Bronchial epithelial cell (primary cell): ENCODE measurements at places on chromosomes 11 and 22. TPM values are rescaled to one million over a fixed set of nuclear protein-coding genes. Genes with fewer than 3 reads are reported as not detected.

Gene OR2AT4
- under 0.01 TPM in 1 of 2 replicates, not detected in the other for total RNA-seq

Gene PANX3
- total RNA-seq, result not detected in 2 replicates

Gene SAA2
- total RNA-seq, result 1.9 TPM in 1 of 2 replicates, not detected in the other

Gene TP53AIP1
- total RNA-seq, result 1.3 and 4.6 TPM in 2 replicates

Gene PLA2G6
- total RNA-seq, result 7.9 and 9.6 TPM in 2 replicates

Gene PATL1
- total RNA-seq, result 3.7 and 5.6 TPM in 2 replicates

Gene OR51B4
- total RNA-seq, result not detected in 2 replicates

Gene OR52E4
- not detected in 2 replicates for total RNA-seq

Gene GLYAT
- total RNA-seq, result not detected in 2 replicates

Gene OOSP3
- total RNA-seq, result not detected in 2 replicates

DNA sequence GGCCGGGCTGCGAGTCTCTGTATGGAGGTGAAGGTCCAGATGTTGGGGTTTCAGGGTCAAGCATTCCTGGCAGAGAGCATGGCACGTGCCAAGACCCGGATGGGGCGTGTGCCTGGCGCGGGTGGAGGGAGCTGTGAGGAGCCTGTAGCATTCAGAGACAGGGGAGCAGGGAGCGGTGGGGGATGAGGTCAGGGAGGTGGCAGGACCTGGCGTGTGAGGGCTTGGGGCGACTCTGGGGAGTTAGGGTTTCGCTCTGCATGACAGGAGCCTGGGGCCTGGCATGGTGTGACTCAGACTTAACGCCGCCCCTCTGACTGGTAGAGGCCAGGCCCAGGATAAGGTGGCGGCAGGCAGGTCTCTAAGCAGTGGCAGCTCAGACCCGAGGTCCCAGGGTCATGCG lies 103.0 kb downstream of the KCNQ1 start:
- no peak for DNase-seq

DNA sequence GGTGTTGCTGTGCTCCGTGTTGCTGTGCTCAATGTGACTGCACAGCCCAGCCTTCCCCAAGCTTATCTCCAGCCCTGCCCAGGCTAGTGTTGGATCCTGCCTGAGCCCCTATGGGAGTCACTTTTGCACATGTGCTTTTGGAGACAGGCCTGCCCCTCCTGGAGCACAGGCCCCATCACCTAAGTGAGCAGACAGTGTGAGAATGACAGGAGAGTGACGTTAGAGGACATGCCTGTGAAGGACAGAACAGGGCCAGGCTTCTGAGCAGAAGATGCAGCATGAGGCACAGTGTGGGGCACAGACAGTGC lies 36.6 kb upstream of the SUSD2 start:
- no peak for DNase-seq

DNA sequence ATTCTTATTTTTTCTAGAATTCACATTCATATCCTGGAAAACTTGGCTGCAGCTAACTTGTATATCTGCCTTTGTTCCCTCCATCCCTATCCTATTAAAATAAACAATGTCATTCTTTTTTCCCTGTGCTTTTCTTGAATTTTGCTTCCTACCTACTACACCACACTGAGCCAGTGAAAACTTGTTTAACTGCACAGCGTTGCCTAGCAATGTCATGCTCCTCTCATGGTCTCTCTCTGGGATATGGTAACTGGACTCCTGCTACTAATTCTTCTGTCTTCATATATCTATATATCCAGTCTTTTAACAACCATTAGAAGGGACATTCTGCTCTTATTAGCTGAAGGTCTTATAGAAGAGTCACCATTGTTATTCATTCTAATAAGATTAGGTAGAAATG lies 434.4 kb downstream of the METTL15 start:
- no peak for DNase-seq

- no peak for DNase-seq
Observed at GRCh38 chr11:109784536-109784935, 308.7 kb upstream of the ZC3H12C start.

- DNase-seq, result peak; percentile 49
Observed at GRCh38 chr11:112255067-112255720, 5.5 kb downstream of the PLET1 start.

DNA sequence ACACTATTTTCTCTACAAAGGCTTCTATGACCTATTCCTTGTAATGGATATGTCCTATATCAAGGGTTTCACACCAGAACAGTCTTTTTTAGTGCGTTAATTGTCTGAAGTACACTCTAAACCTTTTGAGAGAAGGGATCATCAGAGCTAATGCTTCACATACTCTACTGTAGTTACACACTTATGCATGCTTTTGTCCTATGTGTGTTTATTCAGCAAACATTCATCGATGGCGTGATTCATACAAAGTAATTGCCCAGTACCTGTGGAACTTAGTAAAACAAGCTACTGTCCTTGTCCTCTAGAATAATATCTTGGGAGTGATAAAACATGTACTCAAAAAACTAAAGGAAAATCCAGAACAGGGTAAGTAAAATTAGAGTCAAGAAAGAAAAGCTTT lies 139.2 kb downstream of the GUCY1A2 start:
- peak; percentile 32 for DNase-seq

DNA sequence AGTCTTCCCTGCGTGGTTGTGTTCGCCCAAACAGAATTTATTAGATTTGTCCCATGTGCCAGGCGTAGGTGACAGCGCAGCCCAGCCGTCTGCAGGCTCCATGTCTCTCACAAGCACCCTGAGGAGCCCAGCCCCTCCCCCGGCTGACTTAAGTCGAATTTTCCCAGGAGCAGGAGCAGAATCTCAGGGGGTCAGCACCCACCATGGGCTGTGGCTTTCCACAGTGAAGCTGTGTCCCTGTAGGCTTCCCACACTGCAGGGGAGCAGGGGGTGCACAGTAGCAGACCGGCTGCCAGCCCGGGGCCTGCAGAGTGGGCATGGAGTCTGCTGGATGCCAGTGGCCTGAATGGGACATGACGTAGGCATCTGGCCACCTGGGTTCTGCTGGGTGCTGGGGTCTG lies 16.0 kb downstream of the PARVG start:
- no peak for DNase-seq

- DNase-seq, result peak; percentile 83
Observed at GRCh38 chr11:86101493-86101892, 32.6 kb upstream of the PICALM start.

DNA sequence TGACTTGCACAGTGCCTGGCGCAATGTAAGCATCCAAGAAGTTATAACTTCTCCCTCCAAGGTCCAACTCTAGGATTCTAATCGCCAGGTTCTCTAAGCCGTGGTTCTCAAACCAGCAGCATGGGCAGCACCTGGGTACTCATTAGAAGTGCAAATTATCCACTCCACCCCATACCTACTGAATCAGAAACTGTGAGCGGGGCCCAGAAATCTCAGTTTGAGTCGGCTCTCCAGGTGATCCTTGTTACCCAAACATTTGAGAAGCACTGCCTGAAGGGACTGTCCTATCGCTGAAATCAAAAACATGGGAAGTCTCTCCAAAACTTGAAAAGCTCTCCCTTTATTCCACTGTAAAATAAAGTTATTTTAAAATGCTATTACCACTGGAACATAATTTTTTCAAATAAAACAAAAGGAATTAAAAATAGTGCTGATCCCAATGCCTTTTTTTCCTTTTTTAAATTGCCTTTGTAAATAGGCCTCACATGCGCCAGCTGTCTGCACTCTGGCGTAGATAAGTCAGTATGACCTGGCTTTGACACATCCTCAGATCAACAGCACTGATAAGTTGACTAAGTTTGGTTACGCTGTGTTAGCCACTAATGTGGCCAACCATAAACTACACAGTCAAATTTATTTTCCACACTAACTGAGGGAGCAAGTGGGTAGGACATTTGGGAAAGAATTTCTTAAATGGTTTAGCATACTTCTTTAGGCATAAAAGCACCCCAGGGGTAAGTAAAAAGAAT lies 8.4 kb upstream of the CTR9 start:
- peak; percentile 65 for DNase-seq

DNA sequence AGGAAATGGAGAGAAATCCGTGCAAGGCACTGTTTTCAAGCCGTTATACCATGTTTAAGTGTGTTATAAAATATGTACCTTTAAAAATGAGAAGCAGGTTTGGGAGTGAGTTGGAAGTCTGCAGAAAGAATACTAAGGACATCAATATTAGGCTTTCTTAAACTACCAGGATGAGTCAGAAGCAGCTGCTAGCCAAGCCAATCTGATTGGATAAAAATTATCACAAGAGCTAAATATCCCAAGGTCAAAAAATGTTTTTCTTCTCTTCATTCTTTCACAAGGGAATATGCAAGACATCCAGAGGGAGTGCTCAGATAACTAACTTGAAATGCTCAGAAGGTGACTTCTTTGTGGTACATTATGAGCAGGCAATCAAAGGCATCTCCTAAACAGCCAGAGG lies 19.3 kb upstream of the CKAP5 start:
- peak; percentile 19 for DNase-seq

- DNase-seq, result no peak
Observed at GRCh38 chr11:10945196-10945595, 87.3 kb upstream of the ZBED5 start.

GRCh38 chr11:68778205-68778604 lies 26.9 kb upstream of the TESMIN start:
- DNase-seq, result no peak

GRCh38 chr22:44266796-44267760 lies 45.7 kb downstream of the SHISAL1 start:
- no peak for DNase-seq

- no peak for DNase-seq
Observed at GRCh38 chr11:1875093-1875850, 16.4 kb downstream of the PRR33 start.

DNA sequence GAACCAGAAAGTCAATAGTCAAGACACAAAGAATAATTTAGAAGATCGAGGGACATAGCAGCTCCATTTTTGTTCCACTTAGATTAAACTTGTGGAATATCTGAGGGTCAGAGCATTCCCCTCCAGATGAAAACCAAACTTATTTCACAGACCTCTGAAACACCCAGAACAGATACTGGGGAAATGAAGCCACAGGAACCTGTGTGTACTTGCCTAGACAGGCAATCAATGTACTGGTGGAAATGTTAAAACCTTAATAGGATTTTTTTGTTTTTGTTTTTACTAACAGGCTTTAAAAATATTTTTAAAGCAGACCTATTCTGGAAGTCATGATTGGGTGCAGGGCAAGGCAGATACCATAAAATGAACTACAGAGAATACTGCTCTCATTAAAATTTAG lies 4.1 kb upstream of the FAR1 start:
- DNase-seq, result peak; percentile 74

- peak; percentile 90 for DNase-seq
Observed at GRCh38 chr22:24727218-24727851, 47.2 kb downstream of the PIWIL3 start.

DNA sequence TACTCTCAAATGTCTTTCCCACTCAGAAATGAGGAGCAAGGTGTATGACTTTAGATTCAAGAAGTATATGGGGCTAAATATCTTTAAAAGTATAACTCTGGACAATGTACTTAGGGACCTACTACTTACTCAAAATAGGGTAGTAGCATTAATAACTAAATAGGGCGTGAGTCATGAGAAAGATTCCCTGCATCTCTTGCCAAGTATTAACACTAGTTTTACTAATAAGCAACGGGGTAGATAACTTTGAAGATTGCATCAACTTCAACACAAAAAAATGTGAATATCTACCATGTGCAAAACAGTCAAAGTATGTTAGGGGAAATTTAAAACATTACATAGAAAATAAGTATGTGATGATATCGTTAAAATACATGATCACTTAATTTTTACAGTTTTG lies 99.6 kb downstream of the PGR start:
- DNase-seq, result no peak

DNA sequence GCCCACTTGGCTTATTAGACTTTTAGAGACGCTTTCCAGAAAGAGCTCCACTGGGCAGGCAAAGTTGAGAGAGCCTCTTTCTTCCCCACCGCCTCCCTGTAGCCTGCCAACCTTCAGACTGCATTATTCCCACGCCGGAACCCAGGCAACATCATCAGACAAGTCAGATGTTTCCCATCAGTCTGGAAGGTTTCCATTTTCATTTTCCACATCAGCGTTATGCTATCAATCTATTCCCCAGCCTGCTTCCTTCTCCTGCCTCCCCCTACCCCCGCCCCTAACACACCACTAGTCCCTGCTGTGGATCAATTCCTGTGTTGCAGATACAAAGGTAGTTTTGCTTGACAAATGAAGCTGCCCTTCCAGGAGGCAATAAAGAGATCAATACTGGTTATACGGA lies 184.8 kb downstream of the DSCAML1 start:
- DNase-seq, result no peak

- no peak for DNase-seq
Observed at GRCh38 chr22:30294066-30294465, 4.8 kb upstream of the CASTOR1 start.

DNA sequence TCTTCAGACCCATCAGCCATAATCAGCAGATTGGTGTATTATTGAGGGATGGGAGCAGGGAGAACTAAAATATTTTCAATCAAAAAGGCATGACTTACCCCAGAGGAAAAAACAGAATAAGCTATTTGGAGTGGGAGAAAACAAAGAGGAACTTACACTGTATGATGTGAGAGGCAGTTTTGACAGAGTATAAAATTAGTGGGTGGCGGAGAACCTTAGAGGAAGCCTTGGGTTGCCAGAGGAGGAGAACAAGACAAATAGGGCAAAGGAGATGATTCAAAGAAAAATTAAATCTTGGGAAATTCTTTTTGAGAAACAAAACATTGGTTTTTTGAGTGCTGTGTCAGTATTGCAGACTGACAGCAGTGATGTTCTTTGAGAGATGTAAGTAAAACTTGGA lies 285.0 kb downstream of the C11orf87 start:
- DNase-seq, result no peak

DNA sequence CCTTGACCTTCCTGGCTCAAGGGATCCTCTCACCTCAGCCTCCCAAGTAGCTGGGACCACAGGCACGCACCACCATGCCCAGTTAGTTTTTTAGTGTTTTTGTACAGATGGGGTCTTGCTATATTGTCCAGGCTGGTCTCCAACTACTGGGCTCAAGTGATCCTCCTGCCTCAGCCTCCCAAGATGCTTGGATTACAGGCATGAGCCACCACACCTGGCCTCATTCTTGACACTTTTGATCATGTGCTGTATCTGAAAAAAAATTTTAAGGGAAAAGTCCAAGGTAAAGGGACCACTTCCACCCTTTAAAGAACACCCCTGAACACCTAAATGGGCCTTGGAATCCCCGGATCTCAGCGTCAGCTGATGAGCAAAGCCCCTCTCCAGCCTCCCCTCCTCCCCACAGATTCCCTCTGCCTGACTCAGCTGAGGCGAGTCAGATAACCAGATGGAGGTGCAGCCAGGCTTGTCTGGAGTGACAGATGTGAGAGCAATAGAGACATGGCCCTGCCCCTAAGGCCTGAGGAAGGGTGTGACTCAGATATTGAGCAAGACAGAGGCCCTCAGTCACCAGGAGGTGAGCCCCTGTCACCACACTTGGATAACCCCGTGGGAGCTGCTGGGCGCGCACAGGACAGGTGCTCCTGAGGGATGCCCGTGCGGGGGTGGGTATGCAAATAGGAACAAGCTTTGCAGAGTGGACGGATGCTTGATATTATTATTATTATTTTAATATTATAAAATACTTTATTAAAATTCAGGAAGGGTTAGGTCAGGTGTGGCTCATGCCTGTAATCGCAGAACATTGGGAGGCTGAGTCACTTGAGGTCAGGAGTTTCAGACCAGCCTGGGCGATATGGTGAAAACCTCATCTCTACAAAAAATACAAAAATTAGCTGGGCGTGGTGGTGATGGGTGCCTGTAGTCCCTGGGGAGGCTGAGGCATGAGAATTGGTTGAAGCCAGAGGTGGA lies 5.0 kb upstream of the CCDC88B start:
- DNase-seq, result peak; percentile 99

- DNase-seq, result no peak
Observed at GRCh38 chr22:30694640-30695350, at the start of gene OSBP2. Gene OSBP2 (plus strand): TSS chr22:30694874. CDS start chr22:30694910, 36 bp downstream.
